Caco-2 (cell line): ENCODE measurements at places on chromosomes 1 and 21. TPM values are rescaled to one million over a fixed set of nuclear protein-coding genes. Genes with fewer than 3 reads are reported as not detected.

THEMIS2 gene
- 0.51 and 0.59 TPM in 2 replicates for total RNA-seq

RHEX gene
- not detected in 2 replicates for total RNA-seq

KIF21B gene
- total RNA-seq = 2.4 and 2.6 TPM in 2 replicates

OR14A2 gene
- not detected in 2 replicates for total RNA-seq

LCE2A gene
- total RNA-seq = not detected in 2 replicates

ZBTB8A gene
- 3.2 and 3.7 TPM in 2 replicates for total RNA-seq
